Left ventricle myocardium inferior (tissue), 1 donor: ENCODE measurements at places on chromosomes 6 and 20. TPM values are rescaled to one million over a fixed set of nuclear protein-coding genes. Genes with fewer than 3 reads are reported as not detected.

DNA sequence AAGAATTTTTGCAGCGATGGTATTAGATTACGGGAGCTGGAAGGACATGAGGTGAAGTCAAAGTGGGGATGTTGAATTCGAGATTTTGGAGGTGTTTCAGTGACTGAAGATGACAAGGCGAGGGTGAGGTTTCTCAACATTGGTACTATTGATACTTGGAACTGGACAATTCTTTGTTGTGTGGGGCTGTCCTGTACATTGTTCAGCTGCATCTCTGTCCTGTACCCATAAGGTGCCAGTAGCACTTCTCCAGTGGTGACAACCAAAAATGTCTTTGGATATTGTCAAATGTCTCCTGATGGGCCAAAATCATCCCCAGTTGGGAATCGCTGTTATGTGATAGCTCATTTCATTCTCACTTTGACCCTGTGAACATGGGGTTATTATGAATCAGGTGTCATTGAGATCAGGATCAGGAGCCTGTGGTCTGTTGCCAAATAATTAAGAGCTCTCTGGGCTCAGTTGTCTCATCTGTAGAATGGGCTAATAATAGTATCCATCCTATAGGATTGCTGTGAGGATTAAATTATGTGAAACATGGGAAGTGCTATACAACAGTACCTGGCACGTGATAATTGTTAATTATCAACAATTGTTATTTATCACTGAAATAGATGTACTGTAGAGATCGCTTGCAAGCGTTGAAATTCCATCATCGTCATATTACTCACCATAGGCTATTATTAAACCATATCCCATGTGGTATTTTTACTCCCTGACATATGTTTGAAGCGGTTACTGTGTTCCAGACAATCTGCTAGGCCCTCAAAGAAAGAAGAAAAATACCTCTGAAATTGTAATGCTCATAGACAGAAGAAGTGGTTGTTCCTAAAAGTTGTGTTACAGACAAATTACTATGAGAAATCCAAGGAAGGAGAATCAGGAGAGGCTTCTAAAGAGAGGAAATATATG lies 48.5 kb upstream of the TTPAL start:
- DNase-seq: no peak
- H3K4me3 ChIP-seq: no peak overlapping the region
- H3K36me3 ChIP-seq: no peaks in the 10 kb centered on the region
- no peaks in the 10 kb centered on the region for H3K4me1 ChIP-seq

DNA sequence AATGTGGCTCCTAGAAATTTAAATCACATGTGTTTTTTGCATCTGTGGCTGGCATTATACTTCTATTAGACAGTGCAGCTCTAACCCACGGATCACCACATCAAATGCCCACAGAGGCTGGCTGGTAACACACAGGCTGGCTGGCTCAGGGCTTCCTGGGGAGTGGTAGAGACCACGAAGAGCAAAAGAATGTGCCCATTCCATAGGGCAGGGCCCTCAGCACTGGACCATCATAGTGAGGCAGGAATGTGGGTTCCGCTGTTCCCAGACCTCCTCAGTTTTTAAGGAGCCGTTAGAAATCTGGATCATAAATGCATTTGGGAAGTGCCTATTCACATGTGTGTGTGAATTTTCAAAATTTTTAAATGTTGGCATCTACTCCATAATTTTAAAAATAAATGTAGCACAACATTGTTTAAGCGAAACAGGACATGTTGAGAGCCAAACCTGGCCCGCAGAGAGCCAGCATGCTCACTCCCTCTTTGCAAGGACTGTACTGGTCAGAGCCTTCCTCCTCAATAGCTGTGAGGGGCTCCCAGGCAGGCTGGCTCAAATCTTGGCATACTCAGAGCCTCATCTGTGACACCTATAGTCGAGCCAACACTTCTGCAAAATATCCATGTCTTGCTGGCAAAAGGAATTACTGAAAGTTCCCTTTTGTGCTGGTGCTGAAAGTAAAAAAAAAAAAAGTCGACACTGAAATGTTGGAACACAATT lies 190.5 kb downstream of the FNDC1 start:
- H3K4me3 ChIP-seq: no peak overlapping the region
- no peaks in the 10 kb centered on the region for H3K36me3 ChIP-seq
- no peaks in the 10 kb centered on the region for H3K4me1 ChIP-seq

Gene BNIP5
- total RNA-seq: not detected

GRCh38 chr20:61449057-61449609 lies 197.1 kb downstream of the CDH4 start:
- no peak overlapping the region for H3K27ac ChIP-seq
- DNase-seq: no peak
- no peak overlapping the region for H3K4me3 ChIP-seq
- H3K36me3 ChIP-seq: no peaks in the 10 kb centered on the region
- peaks cover 86% of the 10 kb centered on the region for H3K27me3 ChIP-seq
- H3K4me1 ChIP-seq: no peaks in the 10 kb centered on the region

DNA sequence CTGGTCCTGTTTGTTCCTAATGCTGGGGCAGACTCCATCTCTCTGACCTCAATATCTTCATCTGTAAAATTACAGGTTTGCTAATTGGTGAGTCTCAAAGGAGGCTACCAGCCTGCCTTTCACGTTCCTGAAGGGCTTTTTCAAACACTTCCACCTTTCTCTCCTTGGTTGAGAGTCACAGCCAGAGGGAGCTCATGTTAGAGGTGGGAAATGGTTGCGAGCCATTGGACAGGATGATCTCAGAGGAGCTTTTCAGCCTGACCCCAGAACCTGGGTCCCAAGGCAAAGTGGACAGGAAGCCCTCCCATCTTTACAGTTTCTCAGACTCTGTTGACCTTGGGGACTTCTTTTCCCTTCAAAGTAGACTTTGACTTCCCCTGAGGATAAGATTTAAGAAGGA lies 37.6 kb downstream of the NDUFAF5 start:
- peaks cover 5% of the 10 kb centered on the region for H3K4me1 ChIP-seq
- H3K27me3 ChIP-seq: no peaks in the 10 kb centered on the region
- no peak for DNase-seq
- no peak overlapping the region for H3K27ac ChIP-seq
- H3K4me3 ChIP-seq: no peak overlapping the region

Gene TAPBP
- total RNA-seq: 92.3 TPM
